ENCODE measurements at places on chromosomes 3 and 15. TPM values are rescaled to one million over a fixed set of nuclear protein-coding genes. Genes with fewer than 3 reads are reported as not detected.

Gene MNS1
- 7.4 TPM for polyA plus RNA-seq

Gene PLA2G4E
- 0.80 TPM for polyA plus RNA-seq

Gene DUOXA1
- not detected for polyA plus RNA-seq

Gene UROC1
- polyA plus RNA-seq, result not detected

Gene MED12L
- polyA plus RNA-seq, result 8.1 TPM

Gene HERC2
- polyA plus RNA-seq, result 32.9 TPM

Gene KNL1
- 11.8 TPM for polyA plus RNA-seq

Gene TMC3
- 0.07 TPM for polyA plus RNA-seq

DNA sequence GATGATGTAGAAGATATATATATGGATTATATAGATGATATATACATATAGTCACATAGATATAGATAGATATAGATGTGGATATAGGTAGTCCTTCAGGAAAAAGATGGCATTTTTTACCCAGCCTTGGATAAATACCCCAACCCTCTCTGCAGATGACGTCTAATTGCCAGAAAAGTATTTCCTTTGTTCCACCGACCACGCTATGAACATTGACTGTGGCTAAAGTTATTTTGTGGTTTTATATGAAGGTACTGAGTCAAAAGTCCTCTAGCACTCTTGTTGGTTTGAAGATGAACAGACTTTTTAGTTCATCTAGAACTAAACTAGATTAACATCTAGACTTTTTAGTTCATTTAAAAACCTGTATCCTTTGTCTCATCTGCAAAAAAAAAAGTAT, 207.7 kb downstream of the PLOD2 start:
- DNase-seq, result no peak

DNA sequence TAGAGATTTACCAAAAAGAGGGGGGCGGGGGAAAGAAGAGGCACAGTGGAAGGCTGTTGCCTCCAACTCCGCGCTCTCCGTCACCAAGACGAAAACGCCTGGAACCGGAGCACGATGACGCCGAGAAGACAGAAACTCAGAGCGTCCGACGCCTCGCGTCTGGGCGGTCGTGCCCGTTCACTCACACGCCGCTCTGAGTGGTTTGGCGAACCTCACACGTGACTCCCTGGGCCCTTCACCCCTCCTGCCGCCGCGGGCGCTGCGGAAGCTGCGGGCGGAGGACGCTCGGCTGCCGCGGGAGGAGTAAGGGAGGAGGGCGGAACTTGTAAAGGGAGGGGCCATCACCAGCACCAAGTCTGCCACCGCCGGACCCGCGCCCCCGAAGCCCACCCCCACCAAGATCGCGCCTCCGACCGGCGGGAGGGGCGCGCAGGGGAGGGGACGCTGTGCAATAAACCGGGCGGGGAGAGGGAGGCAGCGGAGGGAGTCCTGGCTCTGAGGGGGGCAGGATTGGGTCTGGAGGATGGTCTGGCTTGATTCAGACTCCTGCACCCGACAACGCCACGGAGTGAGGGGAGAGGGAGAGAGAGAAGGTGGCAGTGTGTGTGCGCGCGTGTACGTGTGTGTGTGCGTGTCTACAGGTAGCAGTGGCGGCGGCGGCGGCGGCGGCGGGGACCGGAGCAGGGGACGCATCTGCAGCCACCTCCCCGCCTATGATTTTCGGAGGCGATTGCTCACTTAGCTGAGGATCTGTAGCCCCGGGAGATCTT, 1.9 kb upstream of the NLGN1 start:
- DNase-seq, result peak; percentile 71

- peak; percentile 58 for DNase-seq
Measured at GRCh38 chr15:86317384-86317740, 237.7 kb downstream of the AGBL1 start.

DNA sequence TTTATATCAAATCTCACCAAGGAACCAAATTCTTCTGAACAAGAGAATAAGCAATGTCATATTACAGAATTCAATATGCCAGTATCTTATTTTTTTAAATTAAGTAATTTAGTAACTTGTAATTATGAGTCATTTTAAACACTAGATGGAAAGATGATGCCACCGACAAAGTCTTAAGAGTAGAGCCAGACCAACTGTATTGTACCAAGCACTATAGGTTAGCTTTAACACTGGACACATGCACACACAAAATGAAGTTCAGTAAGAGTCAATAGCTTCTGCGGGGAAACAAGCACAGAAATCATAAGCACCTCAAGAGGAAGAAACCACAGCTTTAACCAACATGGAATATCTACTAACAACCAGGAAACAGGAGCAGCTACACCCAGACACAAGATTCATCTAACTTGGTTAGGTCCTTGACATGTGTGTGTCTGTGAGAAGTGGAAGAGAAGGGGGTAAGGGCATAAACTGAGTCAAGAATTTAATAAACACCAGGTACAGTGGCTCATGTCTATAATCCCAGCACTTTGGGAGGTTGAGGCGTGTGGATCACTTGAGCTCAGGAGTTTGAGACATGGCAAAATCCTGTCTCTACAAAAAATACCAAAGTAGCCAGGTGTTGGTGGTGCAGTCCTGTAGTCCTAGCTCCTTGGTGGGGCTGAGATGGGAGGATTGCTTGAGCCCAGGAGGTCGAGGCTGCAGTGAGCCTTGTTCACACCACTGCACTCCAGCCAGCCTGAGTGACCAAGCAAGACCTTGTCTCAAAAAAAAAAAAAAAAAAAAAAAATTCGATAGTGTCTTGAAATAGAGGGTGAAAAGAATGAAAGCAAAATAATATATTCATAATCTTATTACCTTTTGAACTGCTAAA, 28.9 kb downstream of the DENND4A start:
- DNase-seq, result no peak

GRCh38 chr3:13479332-13479581, 849 bp upstream of the HDAC11 start:
- no peak for DNase-seq

DNA sequence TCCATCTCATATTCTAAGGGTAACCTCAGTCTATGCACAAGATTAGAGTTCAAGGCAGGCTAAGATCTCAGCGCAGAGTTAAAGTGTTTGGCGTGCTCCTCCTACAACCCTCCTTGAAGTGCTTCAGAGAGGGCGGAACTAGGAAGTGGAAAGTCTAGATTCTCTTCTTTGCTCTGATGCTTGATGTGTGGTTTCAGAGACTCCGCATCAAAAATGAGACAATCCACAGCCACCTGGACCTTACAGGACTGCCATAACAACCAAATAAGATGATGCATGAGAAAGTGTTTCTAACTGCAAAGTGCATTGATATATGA, 161.3 kb upstream of the ATP11B start:
- no peak for DNase-seq

DNA sequence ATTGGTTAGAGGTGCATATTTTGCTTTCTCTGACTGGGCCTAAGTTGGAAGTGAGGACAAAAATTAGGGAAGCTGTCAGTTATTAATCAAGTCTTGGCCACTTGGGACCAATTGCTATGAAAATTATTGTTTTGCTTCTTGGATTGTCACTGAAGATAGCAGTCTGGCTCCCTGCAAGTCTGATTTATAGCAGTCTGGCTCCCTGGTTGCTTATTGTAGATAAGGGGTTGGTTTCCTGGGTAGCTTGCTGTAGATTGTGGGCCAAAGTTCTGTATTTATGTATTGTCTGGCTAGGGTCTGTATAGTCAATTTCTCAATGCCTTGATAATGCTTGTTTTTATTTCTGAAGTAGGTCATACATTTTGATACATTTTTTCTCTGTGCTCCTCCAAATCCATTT, 13.3 kb upstream of the DRD3 start:
- no peak for DNase-seq

DNA sequence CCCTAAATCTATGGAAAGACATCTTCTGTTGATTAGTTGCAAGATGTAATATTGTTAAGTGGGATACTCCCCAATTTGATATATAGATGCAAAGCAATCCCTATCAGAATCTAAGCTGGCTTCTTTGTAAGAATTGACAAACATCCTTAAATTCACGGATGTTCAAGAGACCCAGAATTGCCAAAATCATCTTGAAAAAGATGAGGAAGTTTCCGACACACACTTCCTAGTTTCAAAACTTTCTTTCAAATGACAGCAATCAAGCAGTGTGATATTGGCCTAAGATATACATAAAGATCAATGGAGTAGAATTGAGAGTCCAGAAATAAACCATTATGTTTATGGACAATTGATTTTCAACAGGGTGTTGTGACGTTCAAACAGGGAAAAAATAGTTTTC, 383.6 kb downstream of the LPP start:
- DNase-seq, result no peak
